ENCODE measurements at places on chromosomes 5 and 9. TPM values are rescaled to one million over a fixed set of nuclear protein-coding genes. Genes with fewer than 3 reads are reported as not detected.
A peak's percentile ranks its signal among the peaks of the same experiment; 100 is the strongest.

DNA sequence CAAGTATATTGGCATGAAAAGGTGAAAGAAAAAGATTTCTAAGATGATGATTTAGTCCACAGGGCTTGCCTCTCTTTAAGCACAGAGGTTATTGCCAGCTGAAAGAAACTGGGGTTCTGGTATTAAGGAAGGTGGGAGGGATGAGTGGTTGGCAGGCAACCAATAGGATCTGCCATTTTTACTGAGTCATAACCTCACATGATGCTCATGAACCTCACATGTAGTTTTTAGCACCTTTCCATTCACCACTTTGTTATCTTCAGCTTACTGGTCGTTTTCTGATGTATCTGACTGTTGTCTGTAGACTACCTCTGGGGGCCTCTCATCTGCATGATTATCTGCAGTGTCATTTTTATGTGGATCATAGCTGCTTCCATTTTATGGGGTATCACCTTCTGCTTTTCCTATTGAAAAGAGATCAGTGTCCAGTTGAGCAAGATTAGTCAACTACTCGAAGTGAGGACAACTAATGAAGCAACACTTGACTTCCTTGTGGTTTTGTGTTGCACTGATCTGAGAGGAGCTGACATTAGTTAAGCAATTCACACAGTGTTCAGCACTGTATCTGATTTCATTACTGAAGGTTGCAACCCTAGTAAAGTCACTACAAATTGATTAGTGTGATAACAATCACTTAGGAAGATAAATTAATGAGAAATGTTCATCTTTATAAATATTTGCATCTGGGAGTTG lies 186.3 kb downstream of the SGCD start:
- no peak for DNase-seq

PCDHB3 gene
- 0.97 TPM for total RNA-seq

DBH gene
- total RNA-seq: 19.6 TPM

DNA sequence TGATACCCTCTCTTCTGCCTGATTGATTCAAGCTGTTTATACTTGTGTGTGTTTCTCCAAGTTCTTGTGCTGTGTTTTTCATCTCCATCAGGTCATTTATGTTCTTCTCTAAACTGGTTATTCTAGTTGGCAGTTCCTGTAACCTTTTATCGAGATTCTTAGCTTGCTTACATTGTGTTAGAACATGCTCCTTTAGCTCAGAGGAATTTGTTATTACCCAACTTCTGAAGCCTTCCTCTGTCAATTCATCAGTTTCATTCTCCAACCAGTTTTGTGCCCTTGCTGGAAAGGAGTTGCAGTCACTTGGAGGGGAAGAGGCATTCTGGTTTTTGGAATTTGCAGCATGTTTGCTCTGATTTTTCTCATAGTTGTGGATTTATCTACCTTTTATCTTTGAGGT lies 126.2 kb upstream of the FTMT start:
- DNase-seq: no peak

DNA sequence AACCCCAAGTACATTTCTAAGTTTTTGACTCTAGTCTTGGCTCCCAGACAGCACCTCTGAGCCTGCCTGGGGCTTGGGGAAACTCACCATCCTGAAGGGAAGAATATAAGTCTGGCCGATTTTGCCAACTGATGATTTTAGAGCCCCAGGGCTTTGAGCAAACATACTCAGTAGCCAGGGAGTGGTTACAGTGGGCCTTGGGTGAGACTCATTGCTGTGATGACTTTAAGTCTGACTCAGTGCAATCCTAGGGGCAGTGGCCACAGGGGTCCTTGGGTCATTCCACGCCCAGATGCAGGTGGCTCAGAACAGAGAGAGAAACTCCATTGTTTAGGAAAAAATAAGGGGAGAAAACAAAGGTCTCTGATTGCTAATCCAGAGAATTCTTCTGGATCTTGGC lies 312.0 kb upstream of the EDIL3 start:
- DNase-seq: no peak

PCDHGB5 gene
- total RNA-seq: 5.8 TPM

- DNase-seq: no peak
Observed at GRCh38 chr9:72984226-72984947, 31.5 kb upstream of the ALDH1A1 start.

GRCh38 chr5:175887463-175887862 lies 16.1 kb downstream of the CPLX2 start:
- no peak for DNase-seq

PCDHGA5 gene
- total RNA-seq: 5.9 TPM

ADGRV1 gene
- total RNA-seq: 129 TPM

DNA sequence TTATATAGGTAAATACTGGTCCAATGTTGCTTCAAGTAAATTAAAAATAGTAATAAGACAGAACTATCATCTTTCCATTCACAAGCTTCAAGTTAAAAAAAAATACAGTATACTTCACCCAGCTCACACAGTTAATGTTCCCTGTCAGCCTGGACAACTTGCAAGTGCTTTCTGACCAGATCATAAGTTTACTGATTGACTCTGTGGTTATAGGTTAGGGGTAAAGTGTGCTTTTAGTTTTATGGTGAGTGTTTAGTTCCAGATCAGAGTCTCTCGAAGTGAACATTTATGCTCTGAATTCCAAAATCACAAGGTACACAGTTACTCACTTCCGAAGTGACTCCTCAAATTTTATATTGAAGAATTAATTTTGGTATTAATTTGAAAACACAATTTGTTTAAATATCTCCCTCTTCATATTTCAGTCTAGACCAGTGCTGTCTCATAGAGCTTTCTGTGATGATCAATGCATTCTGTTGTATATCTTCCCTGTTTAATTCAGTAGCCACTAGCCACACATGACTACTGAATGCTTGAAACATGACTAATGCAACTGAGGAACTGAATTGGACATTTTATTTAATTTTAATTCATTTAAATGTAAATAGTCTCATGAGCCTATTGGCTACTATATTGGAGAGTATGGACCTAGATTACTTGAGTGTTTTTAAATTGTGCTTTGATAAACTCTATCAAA lies 90.7 kb downstream of the MEF2C start:
- DNase-seq: no peak

HK3 gene
- 10.2 TPM for total RNA-seq

GRCh38 chr5:68593211-68593671 lies 377.7 kb downstream of the PIK3R1 start:
- no peak for DNase-seq

- no peak for DNase-seq
Observed at GRCh38 chr9:126633881-126634558, 20.3 kb downstream of the LMX1B start.

DNA sequence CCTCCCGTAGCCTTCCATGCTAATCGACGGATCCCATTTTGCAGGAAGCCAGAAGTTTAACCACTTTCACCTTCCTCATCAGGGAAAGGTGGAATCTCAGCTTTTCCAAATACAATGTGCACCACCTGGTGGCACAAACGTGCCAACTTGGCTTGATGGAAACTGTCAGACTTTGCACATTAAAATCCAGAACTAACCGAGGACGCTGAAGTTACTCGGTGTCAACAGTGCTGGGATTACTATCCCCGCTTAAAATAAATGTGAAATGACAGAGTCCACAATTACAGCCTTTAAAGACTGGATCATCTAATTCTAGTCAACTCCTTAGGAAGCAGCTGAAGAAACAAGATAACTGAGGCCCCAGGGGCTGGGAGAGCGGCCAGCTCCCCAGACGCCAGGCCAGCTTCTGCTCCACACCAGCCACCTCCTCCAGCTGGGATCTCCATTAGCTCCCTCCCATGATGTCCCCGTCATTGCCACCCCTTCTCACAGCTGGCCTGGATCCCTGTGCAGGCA lies 50.1 kb upstream of the RETREG1 start:
- peak; percentile 18 for DNase-seq

DNA sequence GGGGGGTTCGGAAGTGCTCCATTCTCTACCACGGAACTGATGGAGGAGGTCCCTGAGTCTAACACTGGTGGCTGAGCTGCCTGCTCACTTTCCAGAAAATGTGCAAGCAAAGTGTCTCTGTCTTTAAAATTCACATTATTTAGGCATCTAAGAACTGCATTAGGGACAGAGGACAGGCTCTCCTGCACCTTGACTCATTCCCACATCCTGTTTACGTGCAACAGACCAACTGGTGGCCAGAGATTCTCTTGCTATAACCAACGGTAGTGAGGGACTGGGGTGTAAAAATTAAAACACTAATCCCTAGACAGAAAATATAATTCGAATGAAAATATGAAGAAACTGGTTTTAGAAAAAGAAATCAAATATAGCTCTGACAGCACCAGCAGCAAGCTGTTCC lies 320.9 kb downstream of the IRX2 start:
- DNase-seq: no peak

- DNase-seq: no peak
Observed at GRCh38 chr5:83567741-83568140, 96.2 kb downstream of the VCAN start.

DNA sequence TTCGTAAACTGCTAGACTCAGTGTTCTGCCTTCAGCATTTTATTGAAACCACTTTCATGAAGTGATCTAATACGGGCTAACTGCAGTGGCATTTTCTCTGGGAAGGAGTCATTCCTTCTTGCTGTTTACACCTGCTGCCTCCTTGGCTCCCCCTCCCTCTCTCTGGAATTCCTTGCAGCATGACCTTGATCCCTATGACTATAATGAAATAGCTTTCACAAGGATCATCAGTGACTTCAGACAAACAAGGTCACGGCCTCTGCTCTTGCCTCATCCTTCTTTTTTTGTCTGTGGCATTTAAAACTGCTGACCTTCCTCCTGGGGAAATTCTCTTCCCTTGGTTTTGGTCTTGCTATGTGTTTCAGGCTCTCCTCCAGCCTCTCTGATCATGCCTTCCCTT lies 90.2 kb downstream of the ZNF462 start:
- DNase-seq: peak; percentile 68

DNA sequence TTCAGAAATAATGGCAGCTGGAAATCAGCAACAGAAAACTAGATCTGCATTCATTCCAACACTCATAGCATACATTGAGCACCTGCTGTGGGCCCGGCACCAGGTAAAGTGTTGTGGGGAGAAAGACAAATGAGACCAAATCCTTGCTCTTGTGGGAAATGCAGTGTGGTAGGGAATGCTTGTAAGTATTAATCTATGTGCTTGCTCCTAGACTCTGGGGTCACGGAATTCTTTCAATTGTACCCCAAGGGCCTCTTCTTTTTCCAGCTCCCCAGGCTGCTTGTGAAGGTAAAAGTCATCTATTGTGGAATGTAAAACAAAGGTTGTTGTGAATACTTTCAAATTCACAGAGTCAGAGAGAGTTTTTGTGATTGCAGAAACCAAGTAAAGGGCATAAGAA lies 501.9 kb downstream of the CDK5RAP2 start:
- DNase-seq: no peak

DNA sequence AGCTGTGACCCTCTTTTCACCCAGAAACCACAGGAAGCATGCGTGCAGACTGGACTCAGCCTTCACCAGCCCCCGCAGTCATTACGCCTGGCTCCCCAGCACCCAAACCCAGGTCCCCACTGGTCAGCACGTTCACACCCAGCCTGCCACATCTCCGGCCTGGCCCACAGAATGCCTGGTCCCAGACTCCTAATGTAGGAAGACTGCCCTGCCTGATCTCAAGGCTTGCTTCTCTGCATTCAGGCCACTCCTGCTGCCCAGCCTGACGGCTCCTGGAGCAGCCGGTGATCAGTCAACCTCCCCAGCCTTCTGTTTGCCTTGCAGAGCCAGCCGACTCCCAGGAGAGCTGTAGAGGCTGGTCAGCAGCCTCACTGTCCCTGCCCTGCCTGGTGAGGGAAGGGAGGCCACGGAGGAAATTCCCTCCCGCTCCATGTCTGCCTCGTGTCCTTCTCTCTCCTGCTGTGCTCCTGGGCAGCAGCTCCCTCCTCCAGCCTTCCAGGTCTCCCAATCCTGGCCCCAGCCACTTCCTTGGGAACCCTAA lies 25.4 kb downstream of the ADAMTS2 start:
- DNase-seq: no peak
